ENCODE measurements at places on chromosomes 11 and 22.

GRCh38 chr22:37633625-37634416, 5.6 kb upstream of the SH3BP1 start:
- no peak for DNase-seq

GRCh38 chr11:121892131-121892681, 223.8 kb downstream of the BLID start:
- DNase-seq: no peak

DNA sequence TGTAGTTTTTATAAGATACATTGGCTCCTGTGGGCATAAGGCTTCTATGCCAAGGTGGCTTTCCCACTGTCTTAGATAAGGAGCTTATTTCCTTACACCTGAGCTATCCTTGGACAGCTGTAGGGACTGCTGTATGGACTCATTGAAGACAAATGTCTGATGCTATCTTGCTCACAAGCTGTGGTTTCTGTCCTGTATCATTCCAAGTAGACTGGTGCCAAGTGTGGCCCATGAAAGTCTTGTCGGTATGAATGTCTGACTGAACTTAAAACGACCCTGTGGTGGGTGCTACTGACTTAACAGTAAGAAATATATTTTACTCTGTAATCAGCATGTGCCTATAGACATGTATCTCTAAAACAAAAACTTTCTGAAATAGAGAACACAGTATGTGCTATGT, 45.0 kb downstream of the LARGE2 start:
- no peak for DNase-seq

GRCh38 chr11:123325533-123325932, 104.5 kb upstream of the GRAMD1B start:
- no peak for DNase-seq

GRCh38 chr11:109421981-109422869, at the start of gene C11orf87:
TSS of gene C11orf87 (plus strand) at chr11:109422190. CDS start at chr11:109423634, 1,444 bp downstream.
- DNase-seq: no peak

GRCh38 chr11:57290288-57290687, 34.5 kb downstream of the TNKS1BP1 start:
- no peak for DNase-seq

DNA sequence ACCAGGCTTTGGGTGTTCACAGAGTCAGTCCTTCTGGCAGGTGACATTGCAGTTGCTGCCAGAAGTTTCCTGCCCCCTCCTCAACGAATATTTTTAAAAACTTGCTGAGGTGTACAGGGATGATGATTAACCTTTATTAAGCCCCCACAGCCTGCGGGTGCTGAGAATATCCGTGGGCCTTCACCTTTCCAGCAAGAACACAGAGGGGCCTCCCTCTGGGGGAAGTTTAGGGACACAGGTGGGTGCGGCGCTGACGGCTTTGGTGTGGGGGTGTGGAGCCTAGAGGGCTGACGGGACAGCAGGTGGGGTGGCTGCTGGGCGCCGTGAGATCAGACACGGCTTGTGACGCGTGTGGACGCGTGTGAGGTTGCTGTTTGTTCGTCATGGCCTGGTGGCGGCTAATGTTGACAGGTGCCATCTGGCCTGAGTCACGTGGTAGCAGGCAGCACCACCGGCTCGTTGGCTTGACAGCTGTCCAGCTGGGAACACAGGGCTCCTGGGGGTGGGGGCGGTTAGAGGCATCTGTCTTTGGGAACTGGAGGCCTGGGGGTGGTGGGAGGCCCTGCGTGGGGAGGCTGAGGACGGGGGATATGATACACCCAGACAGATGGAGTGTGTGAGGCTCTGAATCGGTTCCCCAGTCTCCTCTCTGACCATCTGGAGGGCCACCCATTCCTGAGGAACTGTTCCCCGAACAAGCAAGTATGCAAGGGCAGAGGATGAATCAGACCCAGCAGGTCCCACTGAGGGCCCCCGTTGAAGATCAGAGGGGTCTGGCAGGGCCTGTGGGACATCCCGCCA, 12.5 kb upstream of the LRRC10B start:
- DNase-seq: peak; percentile 28

DNA sequence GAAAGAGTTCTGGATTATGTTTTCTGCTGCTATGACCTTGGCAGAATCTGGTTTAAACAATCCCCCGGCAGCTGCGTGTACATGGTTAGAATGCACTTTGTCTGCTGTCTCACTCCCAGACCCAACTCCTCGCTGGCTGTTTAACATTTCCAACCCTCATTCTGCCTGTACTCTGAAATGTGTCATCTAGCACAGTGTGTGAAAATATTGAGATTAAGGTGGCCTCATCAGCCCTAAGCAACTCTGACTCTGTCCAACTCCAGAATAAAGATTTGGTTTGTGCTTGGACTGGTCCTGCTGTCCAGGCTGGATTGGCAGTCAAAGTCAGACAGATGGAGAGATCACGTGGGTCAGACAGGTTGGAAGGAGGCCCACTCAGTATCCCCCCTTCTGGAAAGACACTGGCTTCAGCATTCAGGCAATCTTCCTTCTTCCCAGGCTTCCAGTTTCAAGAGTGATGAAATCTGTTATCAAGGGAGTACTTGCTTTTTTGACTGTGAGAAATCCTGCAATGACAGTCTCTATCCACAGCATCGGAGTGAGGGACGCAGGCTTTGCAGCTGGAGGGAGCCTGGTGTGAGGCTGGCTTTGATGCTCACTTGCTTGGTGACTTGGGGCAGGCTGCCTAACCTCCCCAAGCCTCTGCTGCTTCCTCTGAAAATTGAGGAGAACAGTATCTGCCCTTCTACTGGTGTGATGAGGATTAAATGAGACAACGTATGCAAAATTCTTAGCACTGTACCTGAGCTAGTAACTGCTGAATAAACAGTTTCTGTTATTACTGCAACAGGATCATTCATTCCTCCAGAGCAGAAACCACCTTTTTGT, 29.8 kb downstream of the ABTB2 start:
- peak; percentile 23 for DNase-seq

DNA sequence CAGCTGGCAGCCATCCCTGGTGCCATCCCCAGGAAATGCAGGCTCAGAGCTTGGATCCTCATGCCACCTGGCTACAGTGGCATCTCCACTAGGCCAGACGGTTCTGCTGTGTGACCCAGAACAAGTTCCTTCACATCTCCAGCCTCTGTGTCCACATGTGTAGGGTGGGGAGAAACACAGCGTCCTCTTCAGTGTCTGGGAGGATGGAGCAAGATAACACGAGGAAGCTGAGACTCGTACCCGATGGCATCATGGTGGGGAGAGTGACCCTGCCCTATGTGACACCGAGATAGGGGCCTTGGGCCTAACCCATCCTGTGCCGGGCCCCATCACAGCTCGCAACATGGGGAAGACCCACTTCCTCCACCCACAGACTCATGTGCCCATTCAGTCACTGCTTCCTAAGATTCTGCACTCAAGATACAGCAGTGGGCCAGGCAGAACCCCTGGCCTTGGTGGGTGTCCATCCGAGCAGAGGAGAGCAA, 78.5 kb downstream of the MORC2 start:
- no peak for DNase-seq
